ENCODE measurements at places on chromosomes 5 and 9.

DNA sequence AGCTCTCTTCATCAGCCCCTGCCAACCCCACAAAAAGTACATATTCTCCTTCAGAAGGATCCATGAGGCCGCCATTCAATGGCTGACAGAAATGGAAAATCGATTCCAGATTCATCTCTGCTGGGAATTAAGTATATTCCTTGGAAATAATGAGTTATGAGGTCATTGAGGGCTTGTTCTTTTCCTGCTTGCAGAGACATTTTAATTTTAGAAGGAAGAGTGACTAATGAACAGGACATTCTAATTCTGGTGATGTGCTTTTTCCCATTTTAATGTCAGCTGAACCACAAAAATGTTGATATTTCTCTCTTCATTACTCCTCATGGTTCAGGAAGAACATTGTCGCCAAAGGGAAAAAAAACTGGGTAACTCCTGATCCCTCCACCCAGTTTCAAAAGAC, 314.0 kb downstream of the PIK3R1 start:
- no peak for DNase-seq

DNA sequence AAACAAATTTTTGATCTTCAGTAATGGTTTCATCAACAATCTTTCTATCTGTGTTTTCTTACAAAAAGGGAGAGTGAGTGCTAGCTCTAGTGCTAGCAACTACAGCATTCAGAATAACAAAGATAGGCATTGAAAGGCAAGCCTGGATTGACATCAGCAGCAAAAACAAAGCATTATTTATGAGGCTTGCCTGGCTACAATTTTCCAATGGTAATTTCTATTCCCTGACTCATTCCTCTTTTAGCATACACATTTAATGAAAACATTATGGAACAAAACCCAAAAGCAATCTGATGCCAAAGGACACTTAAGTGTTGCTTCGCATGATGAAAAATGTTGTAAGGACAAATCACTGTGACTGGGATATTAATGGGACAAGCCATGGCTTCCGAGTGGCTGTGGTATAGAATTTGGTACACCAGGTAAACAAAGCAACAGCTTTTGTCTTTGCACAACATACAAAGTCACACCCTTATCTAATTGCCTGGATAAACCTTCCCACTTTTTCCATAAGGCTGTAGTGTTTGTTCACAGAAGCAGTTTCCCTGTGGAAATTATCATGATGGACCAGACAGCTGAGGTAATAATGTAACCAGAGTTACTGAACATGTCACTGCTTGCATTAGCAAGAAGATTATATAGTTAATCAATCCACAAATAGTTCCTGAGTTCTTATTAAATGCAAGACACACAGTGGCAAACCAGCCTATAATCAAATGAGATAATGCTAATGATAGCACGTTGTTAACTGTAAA, 179.8 kb upstream of the EDIL3 start:
- DNase-seq, result no peak

GRCh38 chr9:78121488-78121887, 89.9 kb upstream of the GNAQ start:
- peak; percentile 37 for DNase-seq

DNA sequence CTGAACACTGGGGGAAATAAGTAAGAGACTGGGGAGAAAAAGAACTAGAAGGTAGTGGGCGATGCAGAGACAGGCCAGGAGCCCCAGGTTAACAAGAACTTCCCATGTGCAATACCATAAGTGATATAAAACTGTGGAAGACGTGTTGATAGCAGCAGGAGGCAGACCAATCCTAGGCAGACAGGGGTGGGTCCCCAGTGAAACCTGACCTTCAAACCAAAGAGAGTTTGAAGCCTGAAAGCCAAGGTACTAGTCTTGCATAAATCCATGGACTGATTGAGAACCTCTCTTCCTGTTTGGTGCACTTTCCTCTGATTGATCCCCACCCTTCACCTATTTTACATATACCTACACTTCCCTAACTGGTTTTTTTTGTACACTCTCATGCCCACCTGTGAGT, 15.2 kb upstream of the HEXB start:
- DNase-seq, result no peak

- no peak for DNase-seq
These were observed 23.5 kb upstream of the SNX2 start for GRCh38 chr5:122751293-122751782.

- no peak for DNase-seq
These were observed 13.7 kb upstream of the STOM start for GRCh38 chr9:121383715-121384114.

- no peak for DNase-seq
These were observed 14.9 kb upstream of the FCN1 start for GRCh38 chr9:134932606-134933005.

GRCh38 chr5:55471468-55471867, 63.3 kb downstream of the PLPP1 start:
- DNase-seq, result no peak

DNA sequence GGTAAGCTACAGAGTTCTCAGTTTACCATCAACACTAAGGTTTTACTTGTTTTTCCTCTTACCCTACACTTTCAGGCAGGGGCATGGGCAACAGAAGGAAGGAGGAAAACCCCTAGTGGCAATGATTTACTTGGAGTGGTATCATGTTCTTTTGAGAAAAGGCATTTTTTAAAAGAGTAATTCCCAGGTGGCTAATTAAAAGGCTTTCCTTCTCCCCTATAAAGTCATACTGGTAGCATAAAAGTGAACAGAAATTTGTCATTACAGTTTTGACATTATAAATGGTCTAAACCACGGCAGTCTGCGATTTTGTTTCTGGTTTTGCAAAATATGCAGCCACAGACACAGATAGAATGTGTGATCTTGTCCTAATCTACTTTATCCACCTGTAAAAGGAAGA, 30.9 kb upstream of the OR2K2 start:
- DNase-seq, result no peak

DNA sequence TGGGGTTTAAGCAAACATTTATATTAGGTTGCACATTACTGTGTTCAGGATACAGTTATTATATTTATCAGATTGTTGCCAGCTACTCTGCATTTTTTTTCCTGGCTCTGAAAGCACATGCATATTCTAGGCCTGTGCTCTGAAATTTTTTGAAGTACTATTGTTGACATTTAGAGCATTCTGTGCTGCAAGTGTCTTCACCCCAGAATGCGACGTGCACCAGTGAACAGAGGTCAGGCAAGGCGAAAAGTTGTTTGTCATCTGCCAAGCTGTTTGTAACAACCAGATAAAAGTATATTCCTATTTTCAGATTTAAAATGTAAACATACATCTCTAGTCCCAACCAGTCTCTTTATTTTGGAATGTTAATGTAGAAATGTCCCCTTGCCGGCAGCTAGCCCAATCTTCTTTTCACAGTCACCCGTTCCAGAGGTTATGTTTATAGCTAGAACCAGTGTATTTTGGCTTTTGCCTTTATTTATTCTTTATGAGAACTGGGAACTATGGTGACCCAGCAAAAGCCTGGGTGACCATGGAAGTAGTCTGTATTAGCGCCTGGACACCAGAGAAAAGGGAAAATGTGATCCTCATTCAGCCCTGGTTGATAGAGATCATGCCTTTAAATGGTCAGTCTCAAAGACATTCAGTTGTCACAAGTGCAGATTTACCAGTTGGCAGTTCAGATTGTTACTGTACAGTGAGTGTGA, 84.6 kb downstream of the NDUFAF2 start:
- no peak for DNase-seq

DNA sequence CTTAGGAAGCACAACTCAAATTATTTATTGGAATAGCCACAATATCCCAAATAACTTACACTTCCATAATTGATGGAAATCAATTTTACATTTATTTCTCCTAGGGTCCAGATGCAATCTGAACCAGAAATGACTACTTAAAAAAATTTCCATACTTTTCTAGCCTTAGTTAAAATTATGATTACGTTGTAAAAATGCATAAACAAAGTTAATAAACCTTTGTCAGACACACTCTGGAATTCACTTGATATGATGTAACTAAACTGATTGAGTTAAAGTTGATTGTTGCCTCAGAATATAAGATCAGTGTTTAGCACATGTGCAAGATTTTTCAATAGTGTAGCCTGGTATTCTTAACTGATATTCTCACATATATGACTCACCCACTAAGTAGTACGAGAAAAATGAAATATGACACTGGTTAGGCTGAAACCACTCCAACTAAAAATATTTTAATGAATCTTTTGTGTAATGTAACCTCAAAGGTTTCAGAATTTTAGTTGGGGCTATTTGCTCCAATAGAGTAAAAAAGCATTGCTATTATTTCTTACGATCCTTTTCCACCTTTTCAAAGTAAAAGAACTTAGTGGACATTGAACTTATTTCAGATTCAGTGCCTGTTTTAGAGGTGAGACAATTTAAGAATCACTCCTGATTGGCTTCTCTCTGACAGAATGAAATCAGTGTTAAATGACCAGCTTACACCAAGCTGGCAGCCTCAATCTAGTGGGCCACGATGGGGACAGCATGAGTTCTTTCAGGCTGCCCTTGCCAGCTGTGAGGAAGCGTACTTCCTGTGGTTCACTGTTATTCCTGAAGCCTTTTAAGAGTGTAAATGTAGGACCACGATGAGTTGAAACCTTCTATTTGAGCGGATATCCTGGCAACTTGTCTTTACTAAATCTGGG, 277.2 kb upstream of the CDH9 start:
- no peak for DNase-seq

DNA sequence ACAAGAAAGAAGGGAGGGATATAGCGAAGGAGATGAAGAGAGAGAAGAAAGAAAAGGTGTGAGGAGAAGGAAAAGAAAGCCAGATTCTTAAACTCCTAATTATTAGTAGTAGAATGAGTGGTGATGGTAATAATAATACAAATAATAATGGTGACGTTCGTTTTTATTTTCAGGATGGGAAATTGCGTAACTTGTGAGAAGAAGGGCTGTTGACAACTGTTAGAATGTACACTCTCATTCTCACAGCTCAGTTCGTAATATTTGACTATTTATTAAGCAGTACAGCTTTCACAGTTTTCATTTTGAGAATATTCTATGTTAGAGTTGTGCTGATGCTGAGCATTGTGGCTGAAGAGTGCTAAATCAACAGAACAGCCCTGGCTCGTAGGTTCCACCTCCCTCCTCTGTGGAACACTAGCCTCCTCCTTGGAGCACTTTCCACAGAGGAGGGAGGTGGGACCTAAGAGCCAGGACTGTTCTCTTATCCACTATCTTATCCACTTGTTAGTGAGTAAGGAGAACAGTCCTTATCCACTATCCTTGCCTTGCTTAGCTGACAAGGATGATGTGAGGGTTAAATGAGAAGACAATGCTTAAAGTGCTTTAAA, 258.3 kb upstream of the VLDLR start:
- no peak for DNase-seq

DNA sequence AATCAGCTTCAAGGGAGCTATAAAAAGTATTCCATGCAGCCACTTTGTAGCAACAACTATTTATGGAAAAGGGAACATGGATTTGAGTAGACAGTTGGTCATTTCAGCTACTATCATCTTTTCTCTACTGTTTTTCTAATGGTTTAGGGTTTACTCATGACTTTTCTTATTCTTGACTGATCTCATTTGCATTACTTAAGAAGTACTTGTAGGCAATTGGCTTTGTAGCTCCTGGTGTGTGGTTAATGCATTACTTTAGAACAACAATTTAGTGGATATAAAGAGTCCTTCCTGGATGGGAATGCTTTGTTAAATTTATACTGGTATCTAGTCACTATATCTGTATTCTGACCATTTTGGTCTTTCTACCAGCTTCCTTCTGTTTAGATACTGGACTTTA, 59.8 kb upstream of the NTRK2 start:
- DNase-seq, result no peak

DNA sequence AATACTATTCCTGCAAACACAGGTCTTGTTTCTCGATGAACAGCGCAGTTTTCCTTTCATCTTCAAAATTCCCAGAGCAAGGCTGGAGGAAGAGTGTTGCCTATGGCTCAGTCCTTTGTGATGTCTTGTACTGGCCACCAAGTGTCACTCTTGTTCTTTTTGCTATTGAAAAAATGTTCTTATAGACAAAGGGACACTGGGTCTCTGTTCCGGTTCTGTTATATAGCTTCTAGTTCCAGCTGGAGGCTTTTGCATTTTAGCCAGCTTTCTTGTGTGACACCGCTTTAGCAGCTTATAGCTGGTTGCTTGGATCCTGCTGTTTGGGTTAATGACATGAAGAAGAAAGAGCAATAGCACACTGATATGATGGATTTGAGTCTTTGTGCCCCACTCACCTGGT, 343.7 kb upstream of the KCNN2 start:
- no peak for DNase-seq

GRCh38 chr5:107512029-107512428, 158.7 kb downstream of the EFNA5 start:
- DNase-seq, result no peak

DNA sequence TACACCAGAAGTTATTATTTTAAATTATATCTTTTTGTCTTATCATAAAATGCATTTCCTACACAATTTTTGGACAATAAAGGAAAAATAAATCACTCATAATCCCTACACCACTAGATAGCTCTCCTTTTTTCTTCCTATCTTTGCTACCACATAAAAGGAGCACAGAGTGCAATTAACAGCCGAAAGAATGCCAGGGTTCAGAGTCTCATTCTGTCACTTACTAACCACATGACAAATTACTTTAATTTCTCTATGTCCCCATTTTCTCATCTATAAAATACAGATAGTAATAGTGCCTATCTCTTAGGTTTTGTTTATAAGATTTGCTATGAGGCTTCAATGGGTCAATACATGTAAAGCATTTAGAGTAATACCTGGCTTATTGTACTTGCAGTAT, 158.7 kb upstream of the GRIN3A start:
- DNase-seq, result no peak
